ENCODE measurements at places on chromosomes 16 and 17. TPM values are rescaled to one million over a fixed set of nuclear protein-coding genes. Genes with fewer than 3 reads are reported as not detected.

DNA sequence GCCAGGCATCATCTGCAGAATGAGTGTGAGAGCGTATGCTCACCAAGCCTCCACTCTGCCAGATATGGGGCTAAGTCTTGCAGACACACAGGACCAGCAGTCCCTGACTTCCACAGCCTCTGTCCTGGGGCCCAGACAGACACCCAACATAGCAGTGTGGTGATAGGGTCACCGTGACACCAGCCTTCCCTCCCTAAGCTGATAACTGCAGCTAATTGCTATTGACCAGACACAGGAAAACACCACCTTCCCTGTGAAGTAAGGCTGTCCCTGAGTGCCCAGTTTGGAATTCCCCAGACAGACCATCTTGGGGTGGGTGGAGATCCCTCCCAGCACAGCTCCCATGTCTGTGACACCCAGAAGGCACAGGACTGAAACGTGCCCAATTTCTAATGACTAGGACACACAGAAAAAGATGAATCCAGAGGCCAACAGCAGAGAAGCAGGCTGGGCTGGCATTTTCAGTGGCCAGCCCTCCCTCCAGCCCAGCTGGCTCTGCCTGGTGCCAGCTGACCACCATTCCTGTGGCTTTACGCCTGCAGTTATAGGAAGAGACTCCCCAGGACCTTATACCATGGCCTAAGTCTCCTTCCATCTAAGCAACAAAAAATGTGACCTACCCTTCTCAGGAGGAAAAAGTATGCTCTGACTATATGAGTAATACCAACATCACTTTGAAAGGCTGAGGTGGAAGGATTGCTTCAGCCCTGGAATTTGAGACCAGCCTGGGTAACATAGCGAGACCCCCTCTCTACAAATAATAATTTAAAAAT lies 30.3 kb downstream of the ATPAF2 start:
- DNase-seq = no peak
- H3K4me3 ChIP-seq = no peak overlapping the region
- H3K27ac ChIP-seq = no peak overlapping the region
- no peaks in the 10 kb centered on the region for H3K36me3 ChIP-seq
- no peaks in the 10 kb centered on the region for H3K4me1 ChIP-seq

The CCDC78 gene
- not detected for total RNA-seq

- DNase-seq = no peak
- H3K36me3 ChIP-seq = no peaks in the 10 kb centered on the region
- H3K4me1 ChIP-seq = no peaks in the 10 kb centered on the region
- no peak overlapping the region for H3K27ac ChIP-seq
- no peaks in the 10 kb centered on the region for H3K27me3 ChIP-seq
Measured at GRCh38 chr17:64546716-64547115, 39.9 kb downstream of the CEP95 start.

The ATP1B2 gene
- total RNA-seq = 1.5 TPM

DNA sequence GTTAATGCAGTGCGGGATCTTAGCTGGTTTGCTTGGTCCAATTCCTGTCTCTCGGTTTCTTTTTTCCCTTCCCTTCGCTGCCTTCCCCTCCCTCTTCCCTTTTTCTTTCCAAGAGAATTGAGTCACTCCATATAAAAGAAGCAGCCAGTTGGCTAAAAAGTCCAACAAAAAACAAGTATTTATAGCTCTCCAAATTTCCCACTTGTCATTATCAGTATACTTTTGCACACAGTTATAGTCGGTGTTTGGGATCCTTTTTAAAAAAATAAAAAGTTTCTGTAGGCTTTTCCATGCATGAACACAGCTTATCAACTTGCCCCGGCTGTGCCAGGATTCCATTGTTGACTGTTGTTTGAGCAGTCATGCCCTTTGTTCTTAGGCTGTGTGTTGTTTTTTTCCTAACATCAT lies 24.9 kb downstream of the HMOX2 start:
- no peak overlapping the region for H3K4me3 ChIP-seq
- no peaks in the 10 kb centered on the region for H3K27me3 ChIP-seq
- peak overlapping the region; percentile 66 for H3K27ac ChIP-seq
- H3K4me1 ChIP-seq = peaks cover 12% of the 10 kb centered on the region
- H3K36me3 ChIP-seq = no peaks in the 10 kb centered on the region
- DNase-seq = no peak

GRCh38 chr17:29570521-29570920 lies 2.0 kb downstream of the TP53I13 start:
- H3K27me3 ChIP-seq = no peaks in the 10 kb centered on the region
- H3K36me3 ChIP-seq = peaks cover under 1% of the 10 kb centered on the region
- no peak for DNase-seq
- no peak overlapping the region for H3K4me3 ChIP-seq

DNA sequence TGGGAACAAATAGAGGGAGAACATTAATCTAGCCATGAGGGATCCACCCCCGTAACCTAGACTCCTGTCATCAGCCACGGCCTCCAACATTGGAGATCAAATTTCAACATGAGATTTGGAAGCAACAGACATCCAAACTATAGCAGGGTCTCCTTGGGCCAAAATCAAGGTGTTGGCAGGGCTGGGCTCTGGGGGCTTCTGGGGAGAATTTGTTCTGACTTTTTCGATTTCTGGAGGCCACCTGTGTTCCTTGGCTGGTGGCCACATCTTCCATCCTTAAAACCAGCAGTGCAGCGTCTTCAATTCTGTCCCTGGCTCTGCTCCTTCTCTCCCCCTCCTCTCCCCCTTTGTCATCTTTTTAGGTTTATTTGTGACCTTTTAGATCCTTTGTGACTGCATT lies 546.2 kb downstream of the WWOX start:
- DNase-seq = no peak
- H3K27ac ChIP-seq = no peak overlapping the region
- no peaks in the 10 kb centered on the region for H3K36me3 ChIP-seq
- H3K4me1 ChIP-seq = no peaks in the 10 kb centered on the region

GRCh38 chr17:63816669-63817068 lies 10.6 kb upstream of the PSMC5 start:
- no peaks in the 10 kb centered on the region for H3K27me3 ChIP-seq
- no peak for DNase-seq
- H3K4me1 ChIP-seq = peaks cover 17% of the 10 kb centered on the region
- H3K36me3 ChIP-seq = peaks cover 40% of the 10 kb centered on the region
- no peak overlapping the region for H3K27ac ChIP-seq
- H3K4me3 ChIP-seq = no peak overlapping the region

DNA sequence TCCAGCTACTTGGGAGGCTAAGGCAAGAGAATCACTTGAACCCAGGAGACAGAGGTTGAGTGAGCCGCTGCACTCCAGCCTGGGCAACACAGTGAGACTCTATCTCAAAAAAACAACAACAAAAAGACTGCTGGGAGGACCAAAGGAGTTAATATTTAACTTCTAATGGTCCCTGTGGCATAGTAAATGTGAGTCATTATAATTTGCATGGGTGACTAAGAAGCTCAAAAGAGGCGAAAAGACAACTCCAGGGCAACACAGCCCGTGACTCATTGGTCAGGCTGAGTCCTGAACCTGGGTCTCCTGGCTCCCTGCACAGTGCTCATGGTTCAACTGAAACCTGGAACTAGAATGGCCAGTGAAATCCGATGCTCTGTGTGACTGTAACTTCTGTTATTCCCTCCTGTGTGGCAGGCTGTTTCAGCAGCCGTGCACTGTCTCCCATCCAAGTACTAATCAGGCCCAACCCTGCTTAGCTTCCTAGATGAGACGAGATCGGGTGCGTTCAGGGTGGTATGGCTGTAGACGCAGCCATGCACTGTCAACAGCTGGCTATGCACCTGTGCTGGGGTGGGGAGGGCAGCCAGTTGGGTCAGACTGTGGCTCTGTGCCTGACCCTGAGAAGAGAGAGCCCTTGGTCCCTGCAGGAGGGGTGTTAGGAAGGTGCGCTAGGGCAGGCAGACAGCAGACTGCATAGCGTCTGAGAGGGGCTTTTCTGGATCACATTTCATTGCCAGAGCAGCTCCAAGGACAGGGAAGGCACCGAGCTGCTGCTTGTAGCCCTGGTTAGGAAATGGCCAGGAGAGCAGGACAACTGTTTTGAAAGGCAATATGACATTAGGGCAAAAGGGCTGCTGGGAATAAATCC lies 14.5 kb upstream of the GPRC5C start:
- H3K4me1 ChIP-seq = no peaks in the 10 kb centered on the region
- H3K36me3 ChIP-seq = no peaks in the 10 kb centered on the region
- DNase-seq = no peak
- H3K27ac ChIP-seq = no peak overlapping the region

The MMP25 gene
- 1.4 TPM for total RNA-seq

The SLFN14 gene
- total RNA-seq = not detected

The ANKFN1 gene
- total RNA-seq = 0.11 TPM

- no peaks in the 10 kb centered on the region for H3K4me1 ChIP-seq
- no peak overlapping the region for H3K27ac ChIP-seq
- H3K4me3 ChIP-seq = no peak overlapping the region
- no peaks in the 10 kb centered on the region for H3K36me3 ChIP-seq
Measured at GRCh38 chr17:61389670-61390478, 9.8 kb upstream of the TBX2 start.

The PYDC1 gene
- total RNA-seq = not detected

DNA sequence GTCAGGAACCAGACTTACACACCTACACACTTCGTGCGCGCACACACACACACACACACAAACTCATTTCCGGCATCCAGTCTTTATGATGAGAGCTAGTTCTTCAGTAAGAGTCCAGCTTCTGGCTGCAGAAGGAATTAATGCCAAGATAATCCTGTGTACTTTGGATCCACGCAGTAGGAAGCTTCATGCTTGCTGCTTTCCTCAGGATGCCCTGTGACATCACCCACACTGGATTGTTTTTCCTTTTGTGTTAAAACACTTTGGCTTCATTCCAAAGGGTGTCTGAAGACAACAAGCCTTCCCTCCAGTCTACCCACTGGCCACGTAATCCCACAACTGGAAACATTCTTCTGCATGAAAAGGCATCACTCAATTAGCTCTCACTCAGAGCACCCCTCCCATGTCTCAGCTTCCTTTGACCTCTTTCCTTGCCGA lies 35.4 kb downstream of the KCNJ16 start:
- no peaks in the 10 kb centered on the region for H3K4me1 ChIP-seq
- no peak overlapping the region for H3K27ac ChIP-seq
- H3K4me3 ChIP-seq = no peak overlapping the region
- H3K36me3 ChIP-seq = no peaks in the 10 kb centered on the region

The HCRT gene
- total RNA-seq = not detected

The AARS1 gene
- 91.8 TPM for total RNA-seq

DNA sequence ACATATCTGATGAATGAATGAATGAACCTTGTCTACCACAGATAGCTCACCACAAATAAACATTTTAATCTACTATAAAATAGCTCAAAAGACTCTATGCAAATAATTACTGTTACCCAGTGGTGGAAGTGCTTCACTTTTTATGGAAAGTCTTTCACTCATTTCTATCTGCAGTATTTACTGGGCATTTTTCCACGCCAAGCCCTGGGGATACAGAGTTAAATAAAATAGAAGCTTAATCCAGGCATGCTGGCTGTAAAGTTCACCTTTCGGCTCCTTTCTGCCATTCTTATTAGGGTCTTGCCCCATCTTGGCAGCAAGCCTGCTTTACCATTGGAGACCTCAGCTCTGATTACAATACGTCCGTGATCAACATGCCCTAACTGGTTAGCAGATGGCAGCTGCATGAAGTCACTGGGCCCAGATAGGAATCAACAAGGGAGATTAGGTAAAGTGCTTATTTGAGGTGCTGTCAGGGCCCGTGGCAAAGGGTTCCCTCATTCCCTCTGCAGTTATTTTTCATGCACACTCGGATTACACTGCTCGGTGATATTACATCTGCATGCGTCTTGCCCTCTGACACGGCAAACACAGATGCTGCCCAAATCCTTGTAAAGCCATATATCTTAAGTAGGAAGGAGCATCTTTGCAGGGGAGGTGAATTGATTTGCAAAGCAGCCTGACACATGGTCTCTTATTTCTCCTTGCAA lies 648.9 kb downstream of the WWOX start:
- no peak overlapping the region for H3K27ac ChIP-seq
- no peaks in the 10 kb centered on the region for H3K27me3 ChIP-seq
- no peaks in the 10 kb centered on the region for H3K4me1 ChIP-seq
- no peak overlapping the region for H3K4me3 ChIP-seq
- DNase-seq = no peak

DNA sequence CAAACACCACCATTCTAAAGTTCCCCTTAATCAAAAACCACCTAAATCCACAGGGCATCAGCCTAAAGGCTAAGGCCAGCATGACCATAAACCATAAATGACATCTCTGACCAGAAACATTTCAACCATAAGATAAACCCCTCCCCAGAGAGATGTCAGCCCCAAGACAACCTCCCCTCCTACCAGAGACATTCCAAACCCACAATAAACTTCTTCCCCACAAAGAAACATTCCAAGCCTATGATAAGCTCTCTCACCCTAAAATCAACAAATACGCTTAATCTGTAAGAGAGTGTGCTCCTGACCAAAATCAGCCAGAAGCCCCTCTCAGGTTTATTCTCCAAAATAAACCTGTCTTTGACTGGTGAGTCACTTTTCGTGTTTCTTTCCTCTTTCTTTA lies 54.8 kb downstream of the SLFN5 start:
- no peaks in the 10 kb centered on the region for H3K27me3 ChIP-seq
- H3K27ac ChIP-seq = no peak overlapping the region
- DNase-seq = no peak
- H3K4me3 ChIP-seq = no peak overlapping the region
- H3K36me3 ChIP-seq = no peaks in the 10 kb centered on the region

DNA sequence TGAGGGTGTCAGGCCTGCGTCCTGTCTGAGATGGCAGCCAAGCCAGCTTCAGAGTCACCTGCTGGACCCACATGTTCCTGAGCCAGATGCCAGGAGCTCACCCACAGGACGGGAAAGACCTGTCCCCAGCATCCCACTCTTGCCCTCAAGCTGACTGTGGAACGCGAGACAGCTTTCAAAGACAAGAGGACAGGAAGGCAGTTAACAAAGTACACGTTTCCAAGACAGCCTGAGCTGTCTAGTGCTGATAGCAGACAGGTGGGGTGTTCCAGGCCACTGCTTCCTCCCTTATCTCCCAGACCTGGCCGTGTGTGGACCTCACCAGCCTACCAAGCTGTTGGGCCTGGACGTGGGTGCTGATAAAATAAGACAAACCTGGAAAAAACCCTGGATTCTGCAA lies 13.2 kb downstream of the CMTM3 start:
- peak overlapping the region; percentile 69 for H3K27ac ChIP-seq
- H3K4me1 ChIP-seq = peaks cover 36% of the 10 kb centered on the region
- no peaks in the 10 kb centered on the region for H3K27me3 ChIP-seq
- H3K4me3 ChIP-seq = no peak overlapping the region
- no peaks in the 10 kb centered on the region for H3K36me3 ChIP-seq
- DNase-seq = no peak

The JUP gene
- total RNA-seq = 74.1 TPM

GRCh38 chr16:79621027-79621426 lies 20.5 kb upstream of the MAF start:
- no peak overlapping the region for H3K27ac ChIP-seq
- H3K4me3 ChIP-seq = no peak overlapping the region
- no peaks in the 10 kb centered on the region for H3K36me3 ChIP-seq
- DNase-seq = no peak

The CA7 gene
- total RNA-seq = not detected

- H3K4me3 ChIP-seq = no peak overlapping the region
- H3K27me3 ChIP-seq = no peaks in the 10 kb centered on the region
- H3K36me3 ChIP-seq = no peaks in the 10 kb centered on the region
- DNase-seq = no peak
Measured at GRCh38 chr17:53186001-53186400, 636.7 kb upstream of the KIF2B start.

GRCh38 chr16:54744998-54745397 lies 185.7 kb upstream of the IRX5 start:
- H3K4me1 ChIP-seq = no peaks in the 10 kb centered on the region
- H3K4me3 ChIP-seq = no peak overlapping the region
- no peaks in the 10 kb centered on the region for H3K36me3 ChIP-seq
- DNase-seq = no peak
- H3K27me3 ChIP-seq = no peaks in the 10 kb centered on the region
- H3K27ac ChIP-seq = no peak overlapping the region

- no peaks in the 10 kb centered on the region for H3K4me1 ChIP-seq
- H3K36me3 ChIP-seq = peaks cover 39% of the 10 kb centered on the region
- no peak overlapping the region for H3K27ac ChIP-seq
Measured at GRCh38 chr17:17226451-17227265, 10.3 kb downstream of the FLCN start.
